ENCODE measurements at places on chromosomes 6 and 20. TPM values are rescaled to one million over a fixed set of nuclear protein-coding genes. Genes with fewer than 3 reads are reported as not detected.

The COL9A3 gene
- total RNA-seq: 0.10 TPM

The ENPP1 gene
- total RNA-seq: 0.32 TPM

The OOEP gene
- total RNA-seq: not detected

The MTFR2 gene
- 16.7 TPM for total RNA-seq

The OTOR gene
- not detected for total RNA-seq

- no peak for DNase-seq
Measured at GRCh38 chr20:4060064-4060795, 44.9 kb upstream of the RNF24 start.

DNA sequence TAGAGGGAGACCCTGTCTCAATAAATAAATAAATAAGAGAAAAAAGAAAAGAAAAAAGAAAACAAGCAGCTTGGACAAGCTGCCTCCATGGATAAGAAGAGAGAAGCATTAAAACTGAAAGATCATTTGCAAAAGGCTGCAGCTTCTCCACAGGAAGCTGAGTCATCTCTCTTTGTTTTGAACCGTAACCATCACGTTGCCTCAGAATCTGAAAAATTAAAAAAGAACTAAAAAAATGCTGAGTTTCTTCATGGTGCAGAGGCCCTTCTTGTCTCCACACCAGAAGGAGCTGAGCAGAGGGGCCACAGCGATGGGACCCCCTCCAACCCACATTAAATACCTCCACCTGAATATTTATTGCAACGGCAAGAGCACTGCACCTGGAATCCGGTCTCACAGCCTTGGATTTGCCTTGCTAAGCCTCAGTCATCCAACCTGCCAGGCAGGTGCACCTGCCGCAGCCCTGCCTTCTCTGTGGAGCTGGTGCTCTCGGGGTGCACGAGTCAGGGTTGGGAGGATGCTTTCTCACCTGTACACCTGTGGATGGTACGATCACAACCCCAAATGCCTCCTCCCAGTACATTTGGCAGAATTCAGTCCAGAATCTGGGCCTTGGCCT, 28.1 kb downstream of the TOX2 start:
- no peak for DNase-seq

The SLC17A5 gene
- 3.5 TPM for total RNA-seq
